Calu3 (cell line): ENCODE measurements at places on chromosomes 2 and 18. TPM values are rescaled to one million over a fixed set of nuclear protein-coding genes. Genes with fewer than 3 reads are reported as not detected.

Gene GCFC2
- 18.2 and 25.6 TPM in 2 replicates for total RNA-seq

Gene ATF2
- total RNA-seq: 46.1 and 53.9 TPM in 2 replicates

Gene FARSB
- total RNA-seq: 50.6 and 67.6 TPM in 2 replicates

DNA sequence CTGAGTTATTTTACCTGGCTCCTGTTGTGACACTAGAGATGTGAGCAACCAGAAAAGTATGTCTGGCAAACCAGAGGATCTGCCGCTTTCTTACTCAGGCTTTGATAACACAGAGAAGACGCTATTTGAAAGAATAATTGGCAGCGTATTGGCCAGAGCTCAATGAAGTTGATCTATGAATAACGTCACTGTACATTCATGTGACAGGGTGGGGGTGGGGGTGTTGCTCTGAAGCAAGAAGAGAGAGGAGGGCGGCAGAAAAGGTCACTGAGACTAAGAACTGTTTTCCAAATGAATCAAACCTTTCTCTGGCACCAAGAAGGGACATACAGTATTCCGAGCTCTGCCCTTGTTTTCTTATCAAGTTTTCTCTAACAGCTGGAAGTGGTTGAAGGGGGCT lies 1.7 kb upstream of the ONECUT2 start:
- DNase-seq: peak; percentile 43

DNA sequence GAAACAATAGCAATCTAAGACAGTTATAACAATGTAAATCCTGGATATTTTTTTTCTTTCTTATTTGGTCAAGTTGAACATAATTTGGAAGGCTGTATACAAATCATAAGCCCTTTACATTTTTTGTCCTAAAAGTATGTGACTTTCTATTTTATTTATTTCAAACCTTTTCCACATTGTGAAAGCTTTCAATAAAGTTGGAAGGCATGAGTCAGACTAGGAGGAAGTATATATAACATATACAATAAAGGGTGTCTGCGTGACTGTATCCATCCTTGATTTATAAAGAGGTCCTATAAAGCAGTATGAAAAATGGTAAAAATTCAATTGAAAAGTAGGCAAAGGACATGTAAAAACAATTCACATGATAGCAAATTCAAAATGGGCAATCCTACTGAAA lies 44.4 kb downstream of the CRACDL start:
- no peak for DNase-seq

DNA sequence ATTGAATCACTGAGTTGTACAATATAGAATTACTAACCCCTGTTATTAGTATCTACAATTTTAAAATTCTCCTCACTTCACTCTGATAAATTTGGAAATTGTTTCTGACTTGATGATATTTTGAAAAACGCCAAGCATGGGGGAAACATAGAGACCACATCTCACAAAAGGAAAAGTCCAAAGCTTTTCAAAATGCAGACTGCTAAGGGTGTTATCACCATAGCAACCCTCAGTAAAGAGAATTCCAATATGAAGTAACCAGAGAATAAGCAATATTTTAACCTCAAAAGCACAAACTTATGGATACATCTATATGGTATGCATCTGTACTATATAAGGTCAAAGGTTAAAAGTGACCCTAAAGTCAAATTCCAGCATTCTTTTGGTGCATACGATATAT lies 22.7 kb downstream of the LRP2 start:
- no peak for DNase-seq

DNA sequence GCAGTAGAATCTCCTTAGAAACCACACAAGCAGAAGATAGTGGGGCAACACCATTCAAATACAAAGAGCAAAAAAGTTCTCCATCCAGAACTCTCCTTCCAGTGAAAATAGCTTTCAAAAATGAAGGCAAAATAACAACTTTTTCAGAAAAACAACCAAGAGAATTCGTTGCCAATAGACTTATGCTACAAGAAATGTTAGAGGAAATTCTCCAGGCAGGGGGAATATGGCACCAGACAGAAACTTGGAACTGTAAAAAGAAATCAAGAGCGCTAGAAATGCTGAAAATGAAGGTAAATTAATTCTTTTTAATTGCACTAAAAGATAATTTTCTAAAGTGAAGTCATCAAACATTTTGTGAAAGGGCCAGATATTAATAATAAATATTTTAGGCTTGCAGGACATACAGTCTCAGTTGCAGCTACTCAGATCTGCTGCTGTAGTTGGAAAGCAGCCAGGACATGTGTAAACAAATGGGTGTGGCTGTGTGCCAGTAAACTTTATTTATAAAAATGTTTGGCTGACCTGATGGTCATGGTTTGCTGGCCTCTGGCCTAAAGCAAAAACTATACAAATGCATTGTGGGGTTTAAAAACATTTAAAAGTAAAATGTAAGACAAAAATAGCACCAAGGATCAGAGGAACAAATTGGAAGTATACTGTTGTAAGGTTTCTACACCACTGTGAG lies 73.7 kb upstream of the TGFA start:
- DNase-seq: peak; percentile 48

DNA sequence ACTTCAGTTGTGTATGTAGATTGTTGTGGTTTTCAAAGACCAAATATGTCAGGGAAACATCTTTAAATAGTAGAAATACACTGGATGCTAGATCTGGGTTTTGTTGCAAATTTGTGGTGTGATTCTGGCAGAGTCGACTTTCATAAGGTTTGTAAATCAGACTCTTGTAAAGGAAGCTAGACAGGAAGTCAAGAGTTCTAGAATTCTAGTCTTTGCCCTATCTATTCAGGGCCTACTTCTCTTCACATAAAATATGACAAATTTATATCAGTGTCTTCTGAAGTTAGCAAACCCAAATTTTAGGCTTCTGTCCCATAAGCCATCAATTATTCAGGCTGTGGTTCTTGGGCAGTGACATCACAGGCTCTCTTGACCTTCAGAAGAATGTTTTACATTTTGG lies 1579.2 kb upstream of the PIK3C3 start:
- no peak for DNase-seq

- DNase-seq: no peak
Observed at GRCh38 chr2:141498561-141498960, 632.3 kb downstream of the LRP1B start.
